ENCODE measurements at places on chromosomes 5 and 9.

GRCh38 chr9:134739660-134739968, 98.0 kb downstream of the COL5A1 start:
- no peak for DNase-seq

DNA sequence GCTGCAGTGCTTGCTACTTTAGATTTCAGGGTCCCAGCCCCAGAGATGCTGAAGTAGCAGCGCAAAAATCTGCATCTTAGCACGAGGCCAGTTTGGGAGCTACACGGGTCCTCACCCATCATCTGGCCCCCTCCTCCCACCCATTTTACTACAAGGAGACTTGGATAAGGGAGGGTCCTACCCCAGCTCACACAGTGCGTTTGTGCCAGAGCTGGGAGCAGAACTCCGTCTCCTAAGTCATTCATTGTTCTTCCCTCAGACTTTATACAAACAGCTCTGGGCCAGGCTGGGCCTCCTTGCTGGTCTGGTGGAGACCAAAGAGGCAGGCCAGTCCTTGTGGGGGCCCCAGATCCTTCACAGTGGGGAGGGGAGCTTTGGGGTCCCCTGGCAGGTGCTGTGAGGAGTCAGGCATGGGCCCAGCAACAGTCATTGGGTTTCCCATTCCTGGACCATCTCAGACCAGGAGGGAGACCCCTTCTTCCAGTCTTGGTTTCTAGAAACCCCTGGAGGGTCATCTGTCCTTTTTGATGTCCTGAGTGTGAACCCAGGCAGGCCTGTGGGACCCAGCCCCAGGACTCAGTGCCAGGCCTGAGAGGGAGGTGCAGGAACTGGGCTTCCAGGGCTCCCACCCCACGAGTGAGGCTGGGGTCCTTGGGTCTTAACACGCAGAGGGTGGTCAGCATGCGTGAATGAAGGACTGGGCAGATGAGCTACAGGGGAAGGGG, 2.3 kb upstream of the IL17B start:
- no peak for DNase-seq

DNA sequence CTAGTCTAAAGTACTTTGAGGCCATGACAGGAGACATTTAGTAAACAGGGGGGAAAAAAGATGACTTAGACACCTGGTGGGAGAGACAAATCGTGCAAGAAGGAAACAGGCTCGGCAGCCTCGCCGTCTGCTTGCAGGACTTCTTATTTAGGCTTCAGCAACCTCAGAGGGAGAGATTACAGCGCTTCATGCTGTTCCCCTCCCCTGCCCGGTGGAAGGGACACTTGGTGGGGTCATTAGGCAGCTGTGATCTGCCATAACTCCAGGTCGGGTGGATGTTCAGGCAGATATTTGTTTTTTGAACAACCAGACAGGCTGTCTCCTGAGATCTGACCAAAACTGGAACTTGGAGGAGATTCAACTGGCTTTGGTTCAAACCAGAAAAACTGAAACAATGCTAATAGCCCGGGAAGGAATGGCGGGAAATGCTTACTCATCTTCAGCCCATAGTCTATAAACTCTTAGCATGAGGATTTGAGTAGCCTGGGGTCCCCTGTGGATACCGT, 38.1 kb upstream of the CD180 start:
- DNase-seq: peak; percentile 48

GRCh38 chr5:73625944-73626811, at the start of gene ARHGEF28:
Gene ARHGEF28, plus strand, starts transcription at chr5:73626196. Its CDS starts 58,656 bp downstream, at chr5:73684852.
- peak; percentile 53 for DNase-seq

DNA sequence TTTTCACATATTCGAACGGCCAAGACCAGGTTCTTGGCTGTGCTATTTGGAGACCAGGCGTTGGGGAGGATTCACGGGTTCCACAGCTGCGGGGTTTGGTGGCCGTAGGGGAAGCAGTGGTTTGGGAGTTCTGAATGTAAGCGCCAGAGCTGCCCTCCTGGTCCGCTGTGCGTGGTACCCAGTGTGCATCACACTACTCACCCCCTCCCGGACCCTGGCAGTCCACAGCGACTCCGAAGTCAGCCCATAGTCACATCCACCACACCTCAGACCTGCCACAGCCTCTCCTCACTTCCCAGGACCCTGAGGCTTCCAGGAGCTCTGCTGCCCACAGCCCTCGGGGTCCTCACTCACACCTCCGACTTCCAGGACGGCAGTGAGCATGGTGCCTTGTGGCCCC, 26.8 kb downstream of the AMBP start:
- DNase-seq: no peak

DNA sequence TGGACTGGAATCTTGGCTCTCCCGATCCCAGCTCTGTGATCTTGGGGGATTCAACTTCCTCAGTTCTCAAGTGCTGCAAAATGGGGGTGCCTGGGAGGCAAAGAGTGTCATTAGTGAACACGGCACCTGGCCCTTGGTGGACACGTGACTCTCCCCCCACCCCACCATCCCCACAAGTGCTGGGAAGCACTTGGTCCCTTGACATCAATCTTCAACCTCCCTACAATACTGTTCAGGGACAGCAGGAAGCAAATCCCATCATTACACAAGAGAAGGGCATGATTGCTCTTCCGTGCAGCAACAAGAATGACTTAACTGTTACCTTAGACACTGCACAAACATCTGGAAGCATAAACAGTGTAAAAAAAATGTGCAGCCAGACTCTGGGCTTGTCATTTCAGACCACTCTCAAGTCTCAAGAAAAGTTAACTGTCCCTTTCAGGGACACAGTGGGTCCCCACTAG, 61.4 kb downstream of the PSMB7 start:
- DNase-seq: peak; percentile 31

DNA sequence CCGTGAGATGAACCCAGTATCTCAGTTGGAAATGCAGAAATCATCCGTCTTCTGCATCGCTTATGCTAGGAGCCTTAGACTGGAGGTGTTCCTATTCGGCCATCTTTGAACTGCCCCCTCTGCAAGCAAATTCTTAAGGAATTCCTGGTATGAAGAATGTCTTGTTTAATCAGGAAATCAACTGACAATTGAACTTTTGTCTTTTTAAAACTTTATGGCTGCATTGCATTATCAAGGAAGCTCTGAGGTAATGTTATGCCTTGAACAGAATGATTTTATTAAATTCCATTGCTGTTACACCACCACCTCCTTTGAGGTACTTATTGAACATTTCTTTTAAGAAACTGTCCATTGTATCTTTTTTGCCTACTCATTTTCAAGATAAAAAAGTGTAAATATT, 1915.7 kb upstream of the CDH9 start:
- no peak for DNase-seq

GRCh38 chr9:27124151-27124550, 15.1 kb downstream of the TEK start:
- DNase-seq: no peak

GRCh38 chr5:54251981-54252380, 58.4 kb downstream of the ARL15 start:
- no peak for DNase-seq
